AG20443 (cell line): ENCODE measurements at places on chromosomes 11 and 22.
A peak's percentile ranks its signal among the peaks of the same experiment; 100 is the strongest.

DNA sequence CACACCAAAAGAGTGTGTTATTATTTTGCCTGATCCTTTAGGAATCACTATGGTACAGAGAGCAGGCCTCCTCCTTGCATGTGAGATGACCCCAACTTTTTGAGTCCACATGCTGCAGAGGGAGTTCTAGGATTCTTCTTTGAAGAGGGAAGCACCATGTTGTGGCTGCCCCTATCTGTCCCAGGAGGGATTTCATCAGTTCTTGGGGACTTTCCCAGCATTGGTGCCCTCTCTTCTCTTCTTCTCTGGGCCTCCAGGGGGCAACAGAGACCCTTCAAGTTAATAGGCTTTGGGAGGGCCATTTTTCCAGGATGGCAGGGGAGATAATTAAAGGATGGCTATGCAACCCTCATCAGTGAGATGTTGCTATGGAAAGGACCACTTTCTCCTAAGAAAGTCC is 3.6 kb downstream of the MMP1 start:
- peak; percentile 32 for DNase-seq

DNA sequence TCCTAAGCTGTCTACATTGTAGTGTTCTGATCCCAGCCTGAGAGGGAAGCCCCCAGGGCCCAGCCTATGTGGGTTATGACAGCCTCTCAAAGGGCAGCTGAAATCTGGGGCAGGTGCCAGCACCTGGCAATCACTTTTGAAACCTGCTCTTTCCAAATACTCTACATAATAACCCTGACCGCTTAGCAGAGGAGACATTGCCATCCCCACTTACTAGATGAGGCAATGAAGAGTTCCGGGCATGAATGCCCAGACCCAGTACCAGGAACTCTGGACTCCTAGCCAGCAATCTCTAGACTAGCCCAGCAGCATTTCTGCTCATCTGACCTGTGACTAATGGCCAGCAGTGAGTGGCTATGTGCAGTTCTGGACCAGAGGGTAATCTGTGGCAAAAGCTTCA is 412.4 kb upstream of the CADM1 start:
- no peak for DNase-seq

GRCh38 chr11:67694875-67695555 is 20.6 kb upstream of the ALDH3B2 start:
- DNase-seq = no peak

GRCh38 chr11:128517451-128518230 is 69.7 kb downstream of the ETS1 start:
- peak; percentile 52 for DNase-seq

DNA sequence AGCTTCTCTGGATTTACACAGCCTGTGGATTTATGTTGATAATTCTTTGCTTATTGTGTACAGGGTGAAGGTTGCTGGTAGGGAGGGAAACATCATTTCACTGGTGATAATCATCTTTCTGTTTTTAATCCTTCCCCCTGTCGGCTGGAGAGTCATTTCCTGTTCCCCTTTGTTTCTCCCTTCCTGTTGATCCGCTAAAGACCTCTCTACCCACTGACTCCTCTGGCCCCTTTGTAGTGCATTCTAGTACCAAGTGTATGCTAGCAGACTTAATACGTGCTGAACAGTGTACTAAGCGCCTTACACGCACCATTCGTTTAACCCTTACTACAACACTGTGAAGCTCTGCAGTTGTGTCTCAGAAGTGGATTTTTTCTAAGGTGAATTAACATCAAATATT is 19.0 kb upstream of the OR9Q1 start:
- DNase-seq = no peak

DNA sequence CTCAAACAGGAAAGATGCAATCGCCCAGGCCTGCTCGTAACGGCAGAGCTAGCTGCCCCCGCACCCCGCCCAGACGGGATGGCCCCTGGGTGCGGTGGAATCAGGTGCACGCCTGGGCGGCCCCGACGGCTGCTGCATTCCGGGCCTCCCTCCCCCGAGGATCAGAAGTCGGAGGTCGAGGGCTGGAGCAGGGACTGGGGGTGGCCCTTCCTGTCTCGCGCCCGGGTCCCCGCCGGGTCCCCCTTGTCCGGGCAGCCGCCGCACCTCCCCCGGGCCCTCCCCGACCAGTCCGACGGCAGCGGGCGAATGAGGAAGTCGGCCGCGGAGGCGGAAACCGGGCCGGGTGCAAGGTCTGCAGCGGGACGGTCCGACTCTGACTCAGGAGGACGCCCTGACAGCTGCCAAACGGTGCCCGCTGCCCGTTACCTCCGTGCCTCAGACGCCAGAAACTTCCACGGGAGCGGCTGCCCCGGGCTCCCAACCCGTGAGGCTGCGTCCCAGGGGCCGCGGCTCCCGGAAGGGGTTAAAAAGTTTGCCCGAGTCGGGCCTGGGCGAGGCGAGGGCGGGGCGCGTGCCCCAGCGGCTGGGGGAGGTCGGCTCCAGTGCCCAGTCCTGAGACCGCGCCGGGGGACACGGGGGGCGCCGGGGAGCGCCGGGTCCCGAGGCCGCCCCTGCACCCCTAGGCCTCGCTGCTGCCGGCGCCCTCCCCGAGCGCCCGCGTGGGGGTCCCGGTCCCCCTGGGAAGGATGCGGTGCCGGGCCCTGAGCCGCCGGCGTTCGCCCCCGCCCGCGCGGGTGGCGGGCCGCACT is 663 bp downstream of the MYH9 start:
- peak; percentile 46 for DNase-seq

- no peak for DNase-seq
Observed at GRCh38 chr22:32200752-32201151, 4.1 kb downstream of the RFPL2 start.

- DNase-seq = no peak
Observed at GRCh38 chr11:88414385-88414861, 76.9 kb upstream of the CTSC start.
